ENCODE measurements at places on chromosomes 6 and 20.

DNA sequence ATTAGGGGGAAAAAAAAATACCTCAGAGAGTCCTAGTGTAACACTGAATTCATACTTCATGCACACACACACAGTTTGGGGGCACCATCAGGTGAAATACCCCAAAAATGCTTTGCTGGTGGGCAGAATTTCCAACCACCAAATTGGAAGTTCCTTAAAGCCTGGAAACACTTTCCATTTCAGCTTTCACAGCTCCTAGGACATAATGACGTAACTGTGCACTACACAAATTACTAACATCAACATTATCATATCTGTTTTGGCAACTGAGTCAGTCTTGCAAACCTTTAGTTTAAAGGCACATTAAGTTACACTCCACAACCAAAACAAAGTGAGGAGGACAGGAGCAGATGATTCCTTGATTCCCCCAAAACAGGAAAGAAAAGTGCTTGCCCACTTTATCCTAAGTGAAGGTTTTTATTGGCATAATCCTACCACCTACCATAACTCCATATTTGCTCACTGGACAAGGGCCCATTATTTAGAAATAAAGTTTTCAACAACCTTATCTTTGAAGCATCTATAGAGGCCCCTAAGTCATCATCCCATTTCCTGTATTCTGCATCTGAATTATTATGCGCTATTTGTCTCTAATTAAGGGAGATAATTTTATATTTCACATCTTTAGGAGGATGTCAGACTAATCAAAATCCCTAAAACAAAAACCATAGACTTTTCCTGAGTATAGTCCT lies 3.4 kb downstream of the MBOAT1 start:
- DNase-seq: no peak

DNA sequence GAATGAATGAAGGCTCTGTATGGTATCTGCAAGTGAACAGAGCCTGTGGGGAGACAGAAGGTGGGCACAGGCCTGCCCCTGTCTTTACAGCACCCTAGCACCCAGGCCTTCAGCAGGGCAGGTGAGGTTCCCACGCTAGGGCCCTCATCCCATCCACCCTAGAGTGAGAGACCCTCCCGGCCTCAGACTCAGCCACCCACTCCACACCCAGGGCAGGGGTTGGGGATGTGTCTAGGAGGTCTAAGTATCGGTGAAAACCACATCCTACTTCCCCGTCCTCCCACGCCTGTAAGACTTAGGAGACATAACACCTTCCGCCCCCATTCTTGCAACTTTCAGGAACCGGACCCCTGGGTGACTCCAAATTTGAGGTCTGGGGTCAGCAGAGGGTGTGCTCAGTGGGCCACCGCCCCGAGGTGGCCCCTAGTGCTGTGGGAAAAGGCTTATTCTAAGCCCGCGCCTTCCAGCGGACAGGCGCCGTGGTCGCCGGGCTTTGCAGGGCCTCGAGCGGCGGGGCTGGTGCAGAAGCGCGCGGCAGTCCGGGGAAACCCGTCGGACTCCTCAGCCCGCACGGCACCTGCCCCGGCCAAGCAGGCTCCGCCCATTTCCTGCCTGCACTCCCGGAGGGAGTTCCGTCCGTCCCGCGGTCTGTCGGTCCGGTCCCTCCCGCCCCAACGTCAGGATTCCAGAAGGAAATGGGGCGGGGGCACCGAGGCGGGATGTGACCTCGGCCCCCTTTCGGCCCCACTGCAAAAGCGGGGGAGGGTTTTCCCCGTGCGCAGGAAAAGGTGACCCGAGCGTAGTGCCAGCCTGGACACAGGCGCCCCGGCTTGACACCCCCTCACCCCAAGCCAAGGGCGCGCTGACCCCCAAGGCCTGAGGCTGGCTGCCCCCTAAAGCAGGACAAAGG lies 868 bp downstream of the SAMD10 start:
- DNase-seq: no peak

- DNase-seq: no peak
Observed at GRCh38 chr6:11584244-11584643, 46.7 kb downstream of the TMEM170B start.

DNA sequence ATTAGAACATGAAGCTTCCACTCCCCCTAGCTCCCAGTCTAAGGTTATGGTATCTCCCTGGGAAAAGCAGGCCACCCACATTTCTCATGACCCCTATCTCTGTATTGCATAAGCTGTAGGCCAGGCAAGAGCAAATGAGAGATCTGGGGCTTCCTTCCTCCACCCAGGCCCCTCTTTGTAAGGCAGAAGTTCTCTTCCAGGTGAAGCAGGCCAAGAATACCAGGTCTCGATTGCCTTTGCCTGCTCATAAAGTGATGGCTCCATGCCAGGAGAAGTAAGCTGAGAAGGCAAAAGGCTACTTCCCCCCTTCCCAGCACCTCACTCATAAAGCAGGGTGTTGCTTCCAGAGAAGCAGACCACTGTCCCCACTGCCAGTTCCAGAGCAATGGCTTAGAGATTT lies 144.1 kb upstream of the KCNK16 start:
- DNase-seq: no peak

- no peak for DNase-seq
Observed at GRCh38 chr20:15362849-15363248, 1025.4 kb upstream of the FLRT3 start.
